GM18507 (cell line): ENCODE measurements at places on chromosomes 7 and 10.

GRCh38 chr7:82360591-82361368 lies 82.8 kb downstream of the CACNA2D1 start:
- no peak for DNase-seq

GRCh38 chr10:117448802-117449201 lies 73.6 kb upstream of the PDZD8 start:
- no peak for DNase-seq

DNA sequence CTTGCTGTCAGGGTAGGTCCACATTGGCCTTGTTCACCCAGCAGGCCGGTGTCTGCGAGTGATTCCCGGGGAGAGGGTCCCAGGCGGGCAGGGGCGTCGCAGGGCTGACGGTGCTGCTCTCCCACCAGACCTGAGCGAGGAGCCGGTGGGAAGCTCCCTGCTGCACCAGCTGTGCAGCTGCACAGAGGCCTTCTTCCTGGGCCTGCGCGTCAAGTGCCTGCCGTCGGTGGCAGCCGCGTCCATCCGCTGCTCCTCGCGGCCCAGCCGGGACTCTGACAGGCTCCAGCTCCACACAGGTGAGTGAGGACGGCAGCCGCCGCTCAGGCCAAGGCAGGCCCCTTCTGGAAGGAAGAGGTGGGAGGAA lies 14.6 kb downstream of the AMZ1 start:
- DNase-seq: no peak

DNA sequence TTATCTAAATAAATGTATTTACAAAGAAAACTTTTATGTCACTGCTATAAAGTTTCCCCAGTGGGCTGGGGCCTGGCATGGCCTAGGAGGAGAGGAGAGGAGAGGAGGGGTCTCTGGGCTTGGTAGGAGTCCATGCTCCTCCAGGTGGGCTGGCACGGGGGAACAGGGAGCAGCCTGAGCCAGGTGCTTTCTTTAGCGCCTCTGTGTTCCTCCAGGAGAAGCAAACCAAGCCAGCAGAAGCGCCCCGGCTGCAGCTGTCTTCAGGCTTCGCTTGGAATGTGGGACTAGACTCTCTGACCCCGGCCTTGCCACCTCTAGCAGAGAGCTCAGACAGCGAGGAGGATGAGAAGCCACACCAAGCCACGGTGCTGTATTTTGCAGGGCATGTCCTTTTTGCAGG lies 10.6 kb downstream of the CALHM2 start:
- no peak for DNase-seq

DNA sequence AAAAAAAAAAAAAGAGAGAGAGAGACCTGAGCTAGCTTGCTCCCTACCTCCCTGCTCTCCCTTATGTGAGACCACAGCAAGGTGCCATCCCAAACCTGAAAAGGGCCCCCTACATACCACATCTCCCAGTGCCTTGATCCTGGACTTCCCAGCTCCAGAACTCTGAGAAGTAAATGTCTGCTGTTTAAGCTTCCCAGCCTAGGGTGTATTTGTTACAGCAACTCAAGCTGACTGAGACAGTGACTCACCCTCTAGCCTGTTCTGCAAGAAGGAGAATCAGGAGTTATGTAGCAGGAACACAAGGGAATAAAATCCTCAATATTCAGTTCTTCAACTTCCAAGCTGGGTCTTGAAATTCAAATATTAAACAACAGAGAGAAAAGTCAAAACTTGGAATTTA lies 52.1 kb upstream of the TMEM72 start:
- DNase-seq: no peak

- no peak for DNase-seq
Observed at GRCh38 chr10:36163827-36164226, 521.7 kb upstream of the FZD8 start.
